ENCODE measurements at places on chromosomes 4 and X.

DNA sequence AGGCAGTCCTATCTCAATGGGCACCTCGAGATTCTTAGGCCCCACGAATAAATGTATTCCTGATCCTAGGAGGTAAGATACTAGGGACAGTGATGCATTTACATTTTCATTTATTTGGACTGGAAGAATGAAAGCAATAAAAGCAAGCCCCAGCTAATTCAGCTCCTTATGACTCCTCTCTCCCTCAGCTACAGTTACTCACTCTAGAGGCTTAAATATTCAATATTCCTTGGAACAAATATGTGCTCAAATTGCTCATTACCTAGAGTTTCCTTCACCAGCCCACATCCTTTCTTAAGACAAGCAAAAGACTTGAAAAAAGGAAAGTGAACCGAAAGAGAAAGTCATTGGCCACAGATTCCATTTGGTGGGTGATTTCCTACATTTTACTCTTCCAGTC lies 13.9 kb downstream of the PAGE2 start:
- DNase-seq: no peak

DNA sequence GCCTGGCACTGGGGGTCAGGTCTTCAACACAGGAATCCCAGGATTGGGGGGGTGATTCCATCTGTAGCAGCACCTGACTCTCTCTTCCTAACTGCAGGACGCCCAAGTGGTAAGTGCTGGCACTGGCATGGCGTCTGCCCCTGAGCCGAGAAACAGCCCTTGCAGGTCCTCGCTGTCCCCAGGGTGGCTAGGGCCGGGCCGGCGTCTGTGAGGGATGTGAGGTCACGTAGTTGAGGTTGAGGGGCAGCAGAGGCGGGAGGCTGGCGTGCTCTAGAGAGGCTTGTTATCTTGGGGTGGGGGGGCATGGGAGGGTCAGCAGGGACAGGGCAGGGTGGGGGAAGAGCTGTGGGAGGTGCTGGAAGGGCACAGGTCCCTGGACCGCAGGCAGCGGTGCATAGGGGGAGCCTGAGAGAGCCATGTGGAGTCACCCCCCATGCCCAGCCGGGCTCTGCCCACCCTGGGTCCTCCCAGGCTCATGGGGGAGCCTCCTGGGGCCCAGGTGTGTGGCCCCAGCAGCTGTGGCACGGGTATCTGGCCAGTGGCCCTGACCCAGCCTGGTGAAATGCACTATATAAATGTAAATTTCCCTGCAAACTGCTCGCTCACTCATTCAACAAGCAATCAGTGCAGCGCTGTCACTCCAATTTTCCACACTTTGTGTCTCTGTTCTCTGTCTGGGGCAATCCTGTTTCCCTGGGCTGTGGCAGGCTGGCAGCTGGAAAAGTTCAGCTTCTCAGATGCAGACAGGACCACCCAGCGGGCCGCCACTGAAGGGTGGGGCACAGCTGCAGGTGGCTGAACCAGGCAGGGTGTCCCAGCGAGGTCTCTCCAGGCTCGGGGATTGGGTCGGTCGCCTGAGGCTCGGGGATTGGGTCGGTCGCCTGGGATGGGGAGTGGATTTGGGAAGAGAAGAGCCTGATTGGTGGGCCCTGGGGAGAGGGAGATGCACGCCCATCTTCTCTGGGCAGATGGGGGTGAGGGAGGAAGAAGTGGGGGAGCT lies 102.2 kb upstream of the NKX1-1 start:
- no peak for DNase-seq

DNA sequence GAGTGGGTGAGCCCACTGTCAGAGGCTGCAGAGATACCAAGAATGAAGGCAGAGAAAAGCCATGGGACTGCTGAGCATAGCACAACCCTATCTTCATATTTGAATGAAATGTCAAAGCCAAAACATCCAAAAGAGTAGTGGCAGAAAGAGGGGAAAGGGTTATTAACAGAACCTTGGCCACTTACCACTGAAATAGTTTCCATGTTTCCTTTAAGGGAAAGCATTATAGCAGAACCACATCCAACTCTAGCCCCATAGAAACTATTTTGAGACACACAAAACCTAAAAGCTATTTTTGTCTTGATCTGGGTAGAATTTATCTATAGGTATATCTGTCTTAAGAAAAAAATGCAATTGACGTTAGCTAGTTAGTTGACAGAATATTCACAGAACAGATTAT lies 140.1 kb downstream of the CBR4 start:
- no peak for DNase-seq

DNA sequence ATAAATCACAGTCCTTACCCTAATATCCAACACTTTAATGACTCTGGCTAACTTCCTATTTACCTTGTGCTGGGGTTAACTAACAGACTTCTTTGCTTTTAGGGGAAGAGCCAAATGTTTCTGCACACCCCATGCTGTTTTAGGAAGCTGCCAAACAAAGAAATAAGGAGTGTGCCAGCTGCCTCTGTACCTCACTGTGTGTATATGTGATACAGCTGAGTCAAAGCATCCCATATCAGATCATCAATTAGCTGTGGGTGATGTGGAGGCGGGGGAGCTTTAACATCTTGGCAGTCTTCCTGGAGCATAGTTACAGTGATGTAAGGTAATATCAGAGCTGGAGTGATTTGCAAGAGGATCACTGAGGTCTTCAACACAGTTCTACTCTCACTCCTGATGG lies 95.4 kb downstream of the COL25A1 start:
- DNase-seq: no peak

GRCh38 chr4:6473264-6474052 lies 1.0 kb upstream of the PPP2R2C start:
- DNase-seq: no peak

DNA sequence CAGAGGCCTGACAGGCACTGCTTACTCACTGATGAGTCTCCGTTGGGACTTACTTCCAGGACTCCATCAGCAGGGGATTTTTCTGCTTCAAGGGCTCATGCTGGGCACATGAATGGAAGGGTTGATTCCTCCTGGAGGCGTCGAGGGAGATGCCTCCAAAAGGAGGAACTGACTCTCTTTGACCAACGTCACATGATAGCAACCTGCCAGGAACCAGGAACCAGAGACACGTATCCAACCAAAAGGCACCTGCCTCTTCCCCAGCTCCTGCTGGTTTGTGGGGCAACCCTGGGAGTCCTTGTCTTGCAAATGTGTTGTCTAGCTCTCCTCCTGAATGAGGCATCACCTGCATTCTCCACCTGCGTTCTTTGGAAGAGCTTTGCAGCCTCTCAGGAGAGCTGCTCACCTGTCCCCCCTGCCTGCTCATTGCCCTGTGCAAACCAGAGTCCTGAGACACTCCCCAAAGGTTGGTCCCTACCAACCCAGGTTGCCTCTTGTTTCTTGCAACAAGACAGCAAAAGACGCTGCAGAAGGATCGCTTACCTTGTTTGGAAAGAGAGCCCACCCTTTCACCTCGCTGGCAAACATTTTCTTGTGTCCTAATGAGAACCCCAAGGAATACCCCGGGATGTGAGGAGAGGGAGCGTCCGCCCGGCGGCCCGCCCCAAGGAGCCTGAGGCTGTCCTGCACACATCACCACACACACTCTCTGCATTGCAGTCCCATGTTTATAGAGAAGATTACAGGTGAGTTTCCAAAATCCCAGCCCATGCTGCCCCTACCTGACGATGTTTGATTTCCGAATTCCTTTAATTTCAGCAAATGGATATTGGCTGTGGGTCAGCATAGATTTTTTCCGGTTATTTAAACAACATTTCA lies 30.5 kb upstream of the SHOX start:
- no peak for DNase-seq

GRCh38 chrX:121987163-121987562 lies 939.8 kb downstream of the GLUD2 start:
- DNase-seq: no peak

GRCh38 chr4:77037736-77038135 lies 38.1 kb downstream of the CCNI start:
- DNase-seq: no peak

DNA sequence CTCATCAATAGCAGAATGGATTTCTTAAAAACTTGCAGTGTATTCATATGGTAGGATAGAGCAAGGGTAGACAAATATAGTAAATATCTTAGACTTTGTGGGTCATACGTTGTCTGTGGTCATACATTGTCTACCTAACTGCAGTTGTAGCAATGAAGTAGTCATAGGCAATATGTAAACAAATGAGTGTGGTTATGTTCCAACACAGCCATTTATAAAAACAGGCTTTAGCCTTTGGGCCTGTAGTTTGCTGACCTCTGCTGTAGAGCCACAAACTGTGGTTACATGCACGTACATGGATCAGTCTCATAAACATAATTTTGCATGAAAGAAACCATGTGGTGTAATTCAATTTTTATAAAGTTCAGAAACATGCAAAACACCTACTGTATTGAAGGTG lies 98.9 kb downstream of the LARP1B start:
- no peak for DNase-seq

GRCh38 chr4:16140879-16141249 lies 57.0 kb upstream of the PROM1 start:
- DNase-seq: peak; percentile 89

GRCh38 chr4:25984266-25984665 lies 70.2 kb downstream of the SMIM20 start:
- DNase-seq: no peak

GRCh38 chr4:121791481-121791880 lies 9.6 kb upstream of the EXOSC9 start:
- no peak for DNase-seq

DNA sequence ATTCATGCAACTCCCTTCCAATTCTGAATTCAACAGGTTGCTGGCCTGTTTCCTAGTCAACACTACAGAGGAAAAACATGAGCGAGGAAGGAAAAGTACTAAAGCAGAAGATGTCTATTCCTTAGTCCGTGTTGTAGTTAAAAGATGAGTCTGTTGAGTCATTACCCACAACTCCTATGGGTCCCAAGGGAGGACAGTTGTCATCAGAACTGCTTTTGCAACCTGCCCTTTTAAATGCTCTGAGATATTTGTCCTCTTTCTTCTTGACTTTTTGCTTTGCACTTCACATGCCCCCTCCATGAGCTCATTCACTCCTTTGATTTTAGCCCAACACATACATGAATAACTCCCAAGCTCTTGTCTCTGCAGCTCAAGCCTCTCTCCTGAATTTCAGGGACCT lies 119.2 kb downstream of the CORIN start:
- DNase-seq: no peak

DNA sequence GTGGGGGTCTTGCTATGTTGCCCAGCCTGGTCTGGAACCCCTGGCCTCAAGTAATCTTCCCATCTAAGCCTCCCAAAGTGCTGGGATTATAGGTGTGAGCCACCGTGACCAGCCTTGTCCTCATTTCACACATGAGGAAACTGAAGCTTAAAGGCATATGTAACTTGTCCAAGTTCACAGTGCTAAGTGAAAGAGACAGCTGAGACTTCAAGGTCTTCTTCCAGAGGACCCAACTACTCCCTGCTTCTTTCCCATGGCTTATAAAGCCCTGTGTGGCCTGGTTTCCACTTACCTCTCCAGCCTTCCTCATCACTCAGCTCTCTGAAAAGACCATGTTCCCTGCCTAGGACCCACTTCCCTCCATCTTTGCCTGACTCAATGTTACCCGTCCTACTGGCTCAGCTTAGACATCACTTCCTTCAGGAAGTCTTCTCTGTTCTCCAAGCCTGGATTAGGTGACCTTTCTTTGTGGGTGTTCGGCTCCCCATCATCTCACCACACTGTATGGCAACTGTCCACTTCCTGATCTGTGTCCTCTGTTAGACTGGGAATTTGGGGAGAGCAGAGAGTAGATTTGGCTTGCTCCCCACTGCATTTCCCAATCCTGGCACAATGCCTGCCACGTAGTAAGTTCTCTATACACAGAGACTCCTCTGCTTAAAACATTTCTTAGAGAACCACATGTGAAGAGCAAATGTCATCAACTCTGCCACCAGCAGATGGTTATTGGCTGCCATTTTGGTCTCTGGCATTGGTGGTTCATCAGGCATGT lies 30.4 kb upstream of the LAMP2 start:
- DNase-seq: no peak

GRCh38 chrX:40087425-40088298 lies 10.1 kb downstream of the BCOR start:
- no peak for DNase-seq

All from HS-27A (cell line).